ENCODE measurements at places on chromosomes 2 and 18. TPM values are rescaled to one million over a fixed set of nuclear protein-coding genes. Genes with fewer than 3 reads are reported as not detected.

The CAPN10 gene
- total RNA-seq, result 9.5 TPM

The ELOA2 gene
- not detected for total RNA-seq

The ABCG5 gene
- total RNA-seq, result not detected

The PDE11A gene
- 0.22 TPM for total RNA-seq

The ZNF516 gene
- 14.4 TPM for total RNA-seq

The LBX2 gene
- total RNA-seq, result 2.2 TPM

Measured in articular chondrocyte of knee joint (primary cell).